ENCODE measurements at places on chromosomes 3 and 15.

- DNase-seq = no peak
Measured at GRCh38 chr3:155313300-155313699, 19.8 kb upstream of the STRIT1 start.

- DNase-seq = no peak
Measured at GRCh38 chr3:44966795-44967278, 9.1 kb downstream of the ZDHHC3 start.

DNA sequence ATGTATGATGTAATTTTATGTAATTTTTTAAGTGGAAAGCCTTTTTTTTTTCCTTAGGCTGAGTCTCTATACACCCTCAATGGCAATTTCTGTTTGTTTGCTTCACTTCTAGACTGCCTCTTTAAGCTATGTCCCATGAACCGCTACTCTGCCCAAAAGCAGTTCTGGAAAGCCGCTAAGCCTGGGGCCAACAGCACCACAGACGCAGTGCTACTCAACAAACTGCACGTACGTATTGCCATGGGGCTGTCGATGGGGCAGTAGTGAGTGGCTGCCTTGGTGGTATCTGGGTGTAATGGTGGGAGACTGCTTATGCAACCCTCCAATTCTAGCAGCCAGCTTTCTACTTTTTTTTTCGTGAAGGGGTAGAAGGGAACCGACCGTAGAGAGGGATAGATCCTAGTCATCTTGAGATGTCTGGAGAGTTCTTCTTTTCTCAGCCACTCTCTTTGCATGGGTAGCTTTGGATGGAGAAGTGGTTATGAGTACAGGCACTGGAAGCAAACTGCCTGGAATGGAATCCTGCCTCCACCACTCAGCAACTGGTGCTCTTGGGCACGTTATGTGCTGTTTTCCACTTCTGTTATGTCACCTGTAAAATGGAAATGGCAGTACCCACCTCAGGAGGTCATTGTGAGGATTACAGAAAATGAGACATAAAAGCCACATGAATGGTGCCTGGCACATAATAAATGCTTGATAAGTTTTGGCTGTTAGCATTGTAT, 134.7 kb downstream of the ITPR1 start:
- no peak for DNase-seq

- peak; percentile 18 for DNase-seq
Measured at GRCh38 chr3:182913889-182914288, 66.4 kb downstream of the DCUN1D1 start.

DNA sequence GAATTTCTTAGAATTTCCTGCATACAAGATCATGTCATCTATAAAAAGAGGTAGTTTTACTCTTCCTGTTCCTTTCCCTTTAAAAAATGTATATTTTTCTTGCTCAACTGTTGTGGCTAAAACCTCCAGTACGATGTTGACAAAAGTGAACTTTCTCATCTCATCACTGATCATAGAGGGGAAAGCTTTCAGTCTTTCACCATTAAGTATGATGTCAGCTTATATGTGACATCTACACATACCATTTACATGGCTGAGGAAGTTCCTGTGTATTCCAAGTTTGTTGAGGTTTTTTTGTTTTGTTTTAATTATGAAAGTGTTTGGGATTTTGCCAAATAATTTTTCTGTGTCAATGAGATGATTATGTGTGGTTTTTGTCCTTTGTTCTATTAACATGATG, 173.6 kb downstream of the PLD1 start:
- DNase-seq = no peak

DNA sequence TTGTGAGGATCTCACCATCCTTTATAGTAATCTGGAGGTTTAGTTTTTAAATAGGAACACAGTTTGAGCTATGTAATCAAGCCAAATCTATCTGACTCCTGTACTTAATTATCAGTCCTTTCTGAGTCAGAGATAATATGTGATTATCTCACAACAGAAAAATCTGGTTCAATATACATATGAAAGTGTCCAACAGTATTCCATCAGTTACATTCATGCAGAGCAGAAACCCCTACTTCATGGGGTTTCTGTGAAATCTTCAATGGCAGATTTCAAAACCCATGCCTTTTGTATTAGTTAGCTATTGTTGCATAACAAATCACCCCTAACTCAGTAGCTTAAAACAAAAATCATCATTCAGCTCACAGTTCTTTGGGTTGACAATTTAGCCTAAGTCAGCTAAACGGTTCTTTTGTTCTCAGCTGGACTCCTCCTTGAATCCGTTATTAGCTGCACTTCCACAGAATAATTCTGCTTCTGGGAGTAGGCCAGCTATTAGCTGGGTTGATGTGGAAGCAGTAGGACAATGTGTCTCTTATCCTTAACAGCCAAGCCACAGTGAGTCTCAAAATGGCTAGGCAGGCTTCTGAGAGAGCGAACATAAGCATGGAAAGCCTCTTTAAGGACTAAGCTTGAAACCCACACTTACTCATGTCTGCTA, 42.9 kb upstream of the ARPP21 start:
- no peak for DNase-seq

DNA sequence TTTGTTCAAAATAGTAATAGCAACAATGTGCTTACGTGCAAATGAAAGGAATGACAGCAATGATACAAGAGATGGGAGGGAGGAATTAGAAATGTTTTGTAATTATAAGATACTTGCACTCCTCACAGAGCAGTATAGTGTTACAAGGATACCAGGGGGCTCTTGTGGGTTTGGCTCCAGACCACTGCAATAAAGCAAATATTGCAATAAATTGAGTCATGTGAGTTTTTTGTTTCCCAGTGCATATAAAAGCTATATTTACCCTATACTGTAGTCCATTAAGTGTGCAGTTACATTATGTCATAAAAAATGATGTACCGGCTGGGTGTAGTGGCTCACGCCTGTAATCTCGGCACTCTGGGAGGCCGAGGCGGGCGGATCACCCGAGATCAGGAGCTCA, 864.3 kb downstream of the NSUN3 start:
- DNase-seq = no peak

DNA sequence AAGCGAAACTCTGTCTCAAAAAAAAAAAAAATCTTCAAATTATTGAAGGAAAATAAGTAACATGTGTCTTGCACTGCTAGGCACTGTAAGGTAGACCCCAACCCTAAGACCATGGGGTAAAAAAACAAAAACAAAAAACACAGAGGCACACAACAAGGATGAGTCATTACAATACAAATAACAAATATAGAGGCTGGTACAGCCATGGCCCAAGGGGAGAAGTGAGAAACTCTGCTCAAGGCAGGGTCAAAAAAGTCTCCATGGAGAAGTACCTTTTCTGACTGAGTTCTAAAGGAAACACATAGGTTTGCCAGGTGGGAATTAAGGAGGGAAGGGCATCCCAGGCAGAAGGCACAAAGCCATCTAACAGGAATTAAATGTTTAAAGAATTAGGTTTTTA, 54.5 kb downstream of the TOP2B start:
- DNase-seq = no peak

DNA sequence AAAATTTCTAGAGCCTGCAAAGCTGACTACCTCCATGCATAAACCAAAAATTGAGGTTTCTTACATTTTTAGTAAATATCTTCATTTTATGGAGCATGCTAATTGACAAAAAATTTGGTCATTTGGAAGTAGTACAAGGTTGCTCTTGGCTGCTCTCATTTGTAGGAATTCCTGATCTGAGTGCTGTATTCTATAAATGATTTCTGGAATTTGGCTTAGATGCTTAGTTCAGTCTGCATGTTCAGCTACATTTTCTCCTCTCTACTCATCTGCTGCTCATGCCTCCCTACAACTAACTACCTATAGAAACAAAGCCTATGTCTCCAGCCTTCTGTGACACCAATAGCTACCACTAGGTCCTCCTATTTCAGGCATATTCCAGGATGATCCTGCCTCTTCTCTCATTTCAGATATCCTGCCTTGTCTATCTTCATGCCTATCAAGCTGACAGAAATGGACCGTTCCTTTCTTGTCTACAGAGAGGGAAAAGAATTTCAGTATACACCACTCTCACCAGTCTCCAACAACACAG, 901.1 kb downstream of the TBL1XR1 start:
- no peak for DNase-seq

- no peak for DNase-seq
Measured at GRCh38 chr3:188067932-188068331, 86.0 kb upstream of the LPP start.

- DNase-seq = no peak
Measured at GRCh38 chr3:75061806-75062205, 447.3 kb upstream of the CNTN3 start.
